ENCODE measurements at places on chromosomes 5 and 9.
A peak's percentile ranks its signal among the peaks of the same experiment; 100 is the strongest.

- DNase-seq: no peak
- no peak overlapping the region for H3K4me3 ChIP-seq
- no peaks in the 10 kb centered on the region for H3K36me3 ChIP-seq
- H3K27me3 ChIP-seq: no peaks in the 10 kb centered on the region
- H3K27ac ChIP-seq: no peak overlapping the region
Observed at GRCh38 chr5:91867799-91868198, 484.7 kb upstream of the ARRDC3 start.

DNA sequence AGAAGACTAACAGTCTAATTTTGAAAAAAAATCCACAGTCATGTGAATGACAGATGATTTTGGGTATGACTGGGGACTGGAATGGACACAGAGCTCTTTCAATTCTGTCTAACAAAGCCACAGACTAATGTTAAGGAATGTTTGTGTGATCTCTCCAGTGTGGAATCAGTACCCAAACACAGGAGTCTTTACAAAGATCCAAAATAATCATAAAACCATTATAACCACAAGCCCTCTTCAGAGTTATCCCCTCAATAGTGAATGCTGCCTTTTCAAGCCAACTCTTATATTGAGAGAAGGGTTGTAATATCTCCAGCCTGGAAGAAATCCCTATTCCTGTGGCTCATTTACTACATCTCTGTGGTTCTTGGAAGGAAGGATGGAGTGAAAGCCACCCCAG is 552.0 kb upstream of the CLINT1 start:
- no peak overlapping the region for H3K27ac ChIP-seq
- no peaks in the 10 kb centered on the region for H3K36me3 ChIP-seq
- no peaks in the 10 kb centered on the region for H3K27me3 ChIP-seq
- no peak overlapping the region for H3K4me3 ChIP-seq
- no peak for DNase-seq

GRCh38 chr5:108093186-108093585 is 288.7 kb downstream of the FBXL17 start:
- no peaks in the 10 kb centered on the region for H3K27me3 ChIP-seq
- H3K36me3 ChIP-seq: no peaks in the 10 kb centered on the region
- H3K27ac ChIP-seq: no peak overlapping the region
- DNase-seq: no peak

GRCh38 chr5:10505517-10506095 is 58.3 kb upstream of the ANKRD33B start:
- no peak overlapping the region for H3K4me3 ChIP-seq
- H3K27ac ChIP-seq: no peak overlapping the region
- H3K27me3 ChIP-seq: no peaks in the 10 kb centered on the region
- H3K4me1 ChIP-seq: peaks cover 7% of the 10 kb centered on the region
- no peak for DNase-seq

GRCh38 chr9:32426278-32426939 is 42.0 kb downstream of the ACO1 start:
- H3K36me3 ChIP-seq: peaks cover 22% of the 10 kb centered on the region
- no peak overlapping the region for H3K27ac ChIP-seq
- DNase-seq: no peak
- H3K4me1 ChIP-seq: no peaks in the 10 kb centered on the region
- H3K27me3 ChIP-seq: no peaks in the 10 kb centered on the region

DNA sequence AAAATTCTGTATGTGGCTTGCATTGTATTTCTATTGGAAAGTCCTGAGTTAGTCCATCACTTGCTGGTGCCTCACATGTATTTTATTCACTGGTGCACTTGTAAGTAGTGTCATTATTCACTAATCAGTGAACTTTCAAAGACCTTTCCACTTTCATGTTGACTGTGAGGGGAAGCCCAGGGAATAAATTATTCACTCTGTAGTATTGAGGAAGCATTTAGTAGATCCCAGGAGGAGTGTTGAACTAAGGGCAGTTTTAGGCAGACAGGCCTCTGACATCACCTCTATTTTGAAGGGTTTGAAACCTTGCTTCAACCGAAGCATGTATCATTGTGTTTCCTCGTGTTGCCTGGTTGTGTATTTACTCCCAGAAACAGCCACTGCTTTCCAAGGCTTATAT is 705.4 kb upstream of the RIOK2 start:
- no peak for DNase-seq
- H3K36me3 ChIP-seq: no peaks in the 10 kb centered on the region
- H3K27me3 ChIP-seq: no peaks in the 10 kb centered on the region
- H3K27ac ChIP-seq: no peak overlapping the region
- H3K4me3 ChIP-seq: no peak overlapping the region
- H3K4me1 ChIP-seq: no peaks in the 10 kb centered on the region

DNA sequence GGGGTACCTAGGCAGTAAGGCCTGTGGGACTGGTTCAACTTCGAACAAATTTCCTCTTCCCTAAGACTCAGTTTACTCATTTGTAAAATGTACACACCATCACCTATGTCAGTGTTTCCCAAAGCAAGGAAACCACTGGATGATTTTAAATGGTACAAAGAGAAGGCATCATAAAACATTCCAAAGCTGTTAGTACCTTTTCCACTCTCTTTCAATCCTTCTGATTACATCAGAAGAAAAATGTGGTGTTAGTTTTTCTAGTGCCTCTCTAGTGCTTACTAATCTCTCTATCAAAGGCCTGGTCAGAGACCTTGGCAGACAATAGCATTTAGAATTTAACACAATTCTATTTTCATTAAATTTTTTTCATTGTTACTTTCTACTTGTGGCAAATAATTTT is 18.1 kb downstream of the NR6A1 start:
- H3K27me3 ChIP-seq: no peaks in the 10 kb centered on the region
- no peak overlapping the region for H3K4me3 ChIP-seq
- no peaks in the 10 kb centered on the region for H3K36me3 ChIP-seq
- H3K4me1 ChIP-seq: no peaks in the 10 kb centered on the region
- no peak overlapping the region for H3K27ac ChIP-seq

DNA sequence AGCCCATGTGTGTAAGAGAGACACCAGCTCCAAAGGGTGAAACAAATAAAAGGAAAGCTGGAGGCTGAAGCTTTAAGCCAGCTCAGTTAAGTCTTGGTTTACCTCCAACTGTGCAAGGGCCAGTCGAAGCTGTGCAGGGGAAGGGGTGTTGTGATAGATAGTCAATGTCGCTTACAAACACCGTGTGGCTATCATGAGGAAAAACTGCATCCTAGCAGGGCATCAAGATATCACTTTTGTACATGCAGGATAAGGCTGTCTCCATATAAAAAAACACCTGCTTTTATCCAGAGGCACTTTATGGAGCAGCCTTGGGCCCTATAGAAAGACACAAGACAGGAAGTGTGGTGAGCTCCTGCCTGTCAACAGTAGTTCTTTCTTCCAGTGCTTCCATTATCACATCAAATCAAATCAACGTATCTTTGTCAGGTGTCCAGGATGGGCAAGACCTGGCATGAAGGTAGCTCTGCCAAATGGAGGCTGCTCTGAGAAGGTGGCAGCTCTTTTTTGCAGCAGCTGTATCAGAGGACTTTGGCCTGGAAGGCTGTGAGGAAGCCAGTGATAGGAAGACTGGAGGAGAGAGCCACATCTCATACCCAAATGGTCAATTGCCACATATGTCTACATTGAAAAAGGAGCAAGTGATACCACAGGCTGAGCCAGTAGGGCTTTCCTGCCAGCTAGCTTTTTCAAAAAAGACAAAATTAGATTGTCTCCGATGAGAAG is 29.3 kb upstream of the SELENOP start:
- peaks cover 12% of the 10 kb centered on the region for H3K4me1 ChIP-seq
- no peak for DNase-seq
- H3K4me3 ChIP-seq: no peak overlapping the region
- H3K36me3 ChIP-seq: no peaks in the 10 kb centered on the region
- H3K27ac ChIP-seq: peak overlapping the region; percentile 30
- no peaks in the 10 kb centered on the region for H3K27me3 ChIP-seq

DNA sequence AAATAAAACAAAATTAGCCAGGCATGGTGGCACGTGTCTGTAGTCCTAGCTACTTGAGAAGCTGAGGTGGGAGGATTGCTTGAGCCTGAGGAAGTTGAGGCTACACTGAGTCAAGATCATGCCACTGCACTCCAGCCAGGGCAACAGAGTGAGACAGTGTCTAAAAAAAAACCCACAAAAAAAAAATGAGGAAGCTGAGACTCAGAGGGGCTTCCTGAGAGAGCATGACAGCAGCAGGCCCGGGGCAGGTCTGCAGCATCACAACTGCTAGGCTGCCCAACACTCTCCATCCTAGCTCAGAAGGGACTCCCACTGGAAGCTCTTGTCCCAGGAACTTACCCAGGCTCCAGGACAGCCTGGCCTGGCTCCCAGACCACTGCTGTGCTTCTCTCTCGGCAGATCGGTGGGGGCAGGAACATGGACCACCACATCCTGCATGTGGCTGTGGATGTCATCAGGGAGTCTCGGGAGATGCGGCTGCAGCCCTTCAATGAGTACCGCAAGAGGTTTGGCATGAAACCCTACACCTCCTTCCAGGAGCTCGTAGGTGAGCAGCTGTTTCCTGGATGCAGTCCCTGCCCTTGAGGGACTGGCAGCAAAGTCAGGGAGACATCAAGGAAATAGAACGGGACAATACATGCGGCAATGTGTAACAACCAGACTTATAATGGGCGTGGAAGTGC is 19.1 kb downstream of the PTGS1 start:
- H3K4me3 ChIP-seq: no peak overlapping the region
- H3K36me3 ChIP-seq: no peaks in the 10 kb centered on the region
- DNase-seq: no peak
- H3K27ac ChIP-seq: no peak overlapping the region

- H3K27ac ChIP-seq: no peak overlapping the region
- H3K36me3 ChIP-seq: no peaks in the 10 kb centered on the region
- H3K4me1 ChIP-seq: no peaks in the 10 kb centered on the region
- no peaks in the 10 kb centered on the region for H3K27me3 ChIP-seq
Observed at GRCh38 chr5:56317923-56318561, 84.9 kb upstream of the ANKRD55 start.
